ENCODE measurements at places on chromosomes 7 and 10. TPM values are rescaled to one million over a fixed set of nuclear protein-coding genes. Genes with fewer than 3 reads are reported as not detected.

TYW1B gene
- total RNA-seq, result 2.3 TPM

IL2RA gene
- total RNA-seq, result 0.33 TPM

- no peak for DNase-seq
Observed at GRCh38 chr7:138074540-138074939, 1.7 kb upstream of the AKR1D1 start.

- no peak for DNase-seq
Observed at GRCh38 chr10:67151471-67151870, 225.6 kb downstream of the LRRTM3 start.
